Fibroblast of the aortic adventitia (primary cell): ENCODE measurements at places on chromosomes 2 and 18. TPM values are rescaled to one million over a fixed set of nuclear protein-coding genes. Genes with fewer than 3 reads are reported as not detected.

PARD6G gene
- 0.54 and 2.5 TPM in 2 replicates for total RNA-seq

DNA sequence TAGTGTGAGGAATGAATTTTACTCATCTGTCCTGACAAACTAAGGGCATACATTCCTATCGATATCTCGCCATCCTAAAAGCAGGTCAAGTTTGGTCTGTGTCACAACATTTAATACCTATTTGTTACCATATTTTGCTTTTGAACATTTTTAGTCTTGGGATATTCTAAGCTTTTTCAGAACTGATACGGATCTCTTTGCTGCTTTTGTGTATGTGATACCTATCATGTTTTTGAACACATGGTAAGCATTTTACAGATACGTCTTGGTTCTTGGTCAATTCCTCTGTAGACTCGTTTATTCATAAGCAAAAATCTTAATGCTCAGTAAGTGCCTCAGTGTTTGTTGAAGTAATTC lies 592 bp downstream of the ZNF397 start:
- no peak for DNase-seq

SLC9A2 gene
- under 0.01 TPM in 1 of 2 replicates, not detected in the other for total RNA-seq

DNA sequence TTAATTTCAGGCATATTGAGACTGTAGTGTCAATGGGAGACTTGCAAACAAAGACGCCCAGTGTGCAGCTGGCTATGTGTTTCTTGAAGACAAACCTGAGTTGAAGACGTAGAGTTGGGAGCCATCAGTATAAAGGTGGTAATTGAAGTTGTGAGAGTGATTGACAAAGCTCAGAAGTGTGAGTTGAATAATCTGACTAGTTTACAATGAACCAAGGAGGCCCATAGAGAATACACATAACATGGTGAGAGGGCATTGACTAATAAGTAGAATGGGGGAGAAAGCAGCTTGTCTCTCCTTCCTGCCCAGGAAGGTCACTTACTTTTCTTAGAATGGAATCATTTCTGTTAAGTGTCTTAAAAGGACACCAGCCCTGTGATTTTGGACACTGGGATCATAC lies 14.1 kb downstream of the SP110 start:
- DNase-seq, result no peak

- no peak for DNase-seq
Measured at GRCh38 chr2:204114295-204115136, 178.0 kb downstream of the ICOS start.

CAPN14 gene
- 0.09 and 0.16 TPM in 2 replicates for total RNA-seq

DNA sequence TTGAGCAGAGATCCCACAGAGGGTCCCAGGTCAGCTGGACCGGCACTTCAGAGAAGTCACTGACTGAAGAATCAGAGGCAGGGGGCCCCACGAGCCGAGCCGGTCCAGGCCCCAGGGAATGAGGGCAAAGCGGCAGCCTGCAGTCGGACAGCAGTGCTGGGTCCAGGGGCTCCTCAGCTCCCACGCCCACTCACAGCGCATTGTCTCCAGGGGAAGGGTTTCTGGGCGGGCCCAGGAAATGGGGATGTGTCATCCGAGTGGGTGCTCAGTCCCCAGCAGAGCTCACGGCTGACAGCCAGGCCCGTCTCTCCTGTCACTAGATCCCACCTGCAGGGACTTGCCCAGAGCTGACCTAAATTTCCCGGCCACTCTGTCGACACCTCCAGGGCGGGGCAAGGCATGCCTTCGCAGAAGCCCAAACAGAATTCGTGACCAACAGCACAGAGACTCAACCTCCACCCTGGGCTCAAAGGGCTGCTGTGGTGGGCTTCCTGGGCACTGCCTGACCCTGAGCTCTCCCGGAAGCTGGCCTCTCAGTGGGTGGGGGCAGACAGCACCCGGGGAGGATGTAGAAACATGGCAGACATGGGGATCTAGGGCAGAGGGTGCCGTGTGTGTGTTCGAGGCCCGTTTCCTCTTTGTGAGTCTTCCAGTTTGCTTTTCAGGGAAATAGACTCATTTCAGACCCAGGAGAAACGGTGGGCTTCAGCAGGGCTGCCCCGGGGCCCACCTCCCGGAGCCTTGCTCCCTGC lies 42.1 kb upstream of the TAF1B start:
- DNase-seq, result peak; percentile 39

MC4R gene
- total RNA-seq, result not detected in 2 replicates

GRCh38 chr2:161250864-161251436 lies 57.3 kb upstream of the PSMD14 start:
- DNase-seq, result peak; percentile 44

GRCh38 chr2:142874293-142874814 lies 3.1 kb upstream of the KYNU start:
- DNase-seq, result peak; percentile 94

SPC25 gene
- total RNA-seq, result 19.3 TPM in 1 of 2 replicates, not detected in the other
